ENCODE measurements at places on chromosomes 1 and 21.

DNA sequence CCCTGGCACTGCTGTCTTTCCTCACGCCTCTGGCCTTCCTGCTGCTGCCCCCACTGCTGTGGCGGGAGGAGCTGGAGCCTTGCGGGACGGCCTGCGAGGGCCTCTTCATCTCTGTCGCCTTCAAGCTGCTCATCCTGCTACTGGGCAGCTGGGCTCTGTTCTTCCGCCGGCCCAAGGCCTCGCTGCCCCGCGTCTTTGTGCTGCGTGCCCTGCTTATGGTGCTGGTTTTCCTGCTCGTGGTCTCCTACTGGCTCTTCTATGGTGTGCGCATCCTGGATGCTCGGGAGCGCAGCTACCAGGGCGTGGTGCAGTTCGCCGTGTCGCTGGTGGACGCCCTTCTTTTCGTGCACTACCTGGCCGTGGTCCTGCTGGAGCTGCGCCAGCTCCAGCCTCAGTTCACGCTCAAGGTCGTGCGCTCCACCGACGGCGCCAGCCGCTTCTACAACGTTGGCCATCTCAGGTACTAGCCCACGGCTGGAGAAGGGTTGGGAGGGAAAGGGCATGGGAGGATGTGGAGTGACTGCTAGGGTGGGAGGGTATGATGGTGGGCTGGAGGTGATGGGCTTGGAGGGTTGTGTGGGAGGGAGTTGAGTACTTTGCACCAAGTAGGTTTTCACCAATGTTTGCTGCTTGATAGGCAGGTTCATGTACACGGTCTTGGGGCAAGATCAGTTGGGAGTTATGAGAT is 18.9 kb downstream of the VANGL2 start:
- no peak for DNase-seq

DNA sequence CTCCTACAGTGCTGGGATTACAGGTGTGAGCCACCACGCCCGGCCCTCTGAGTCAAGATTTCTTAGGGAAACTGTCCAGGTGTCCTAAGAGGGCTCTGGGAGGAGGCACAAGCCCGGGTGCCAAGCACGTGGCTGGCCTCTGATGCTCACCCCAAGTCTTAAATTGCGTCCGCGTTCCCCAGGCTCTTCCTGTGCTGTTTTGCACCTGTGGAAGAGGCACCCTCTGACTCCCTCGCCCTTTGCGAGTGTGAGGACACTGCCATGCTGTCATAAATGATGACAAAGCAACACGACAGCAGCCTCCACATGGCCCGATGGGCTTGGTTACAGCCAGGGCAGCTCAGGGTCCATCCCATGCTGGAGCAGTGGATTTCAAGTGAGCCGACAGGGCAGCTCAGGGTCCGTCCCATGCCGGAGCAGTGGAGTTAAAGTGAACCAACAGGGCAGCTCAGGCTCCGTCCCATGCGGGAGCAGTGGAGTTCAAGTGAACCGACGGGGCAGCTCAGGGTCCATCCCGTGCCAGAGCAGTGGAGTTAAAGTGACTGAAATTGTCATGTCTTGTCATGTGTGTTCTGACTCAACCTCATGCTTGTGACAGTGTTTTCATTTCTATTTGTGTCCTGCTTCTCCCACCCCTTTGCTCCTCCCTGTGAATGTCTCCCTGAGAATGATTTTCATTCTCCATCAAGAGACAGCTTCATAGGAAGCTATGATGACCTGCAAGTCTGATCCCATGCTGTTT is 33.9 kb downstream of the PCNT start:
- DNase-seq: no peak

- DNase-seq: no peak
Observed at GRCh38 chr1:25134307-25134706, 98.0 kb downstream of the SYF2 start.

DNA sequence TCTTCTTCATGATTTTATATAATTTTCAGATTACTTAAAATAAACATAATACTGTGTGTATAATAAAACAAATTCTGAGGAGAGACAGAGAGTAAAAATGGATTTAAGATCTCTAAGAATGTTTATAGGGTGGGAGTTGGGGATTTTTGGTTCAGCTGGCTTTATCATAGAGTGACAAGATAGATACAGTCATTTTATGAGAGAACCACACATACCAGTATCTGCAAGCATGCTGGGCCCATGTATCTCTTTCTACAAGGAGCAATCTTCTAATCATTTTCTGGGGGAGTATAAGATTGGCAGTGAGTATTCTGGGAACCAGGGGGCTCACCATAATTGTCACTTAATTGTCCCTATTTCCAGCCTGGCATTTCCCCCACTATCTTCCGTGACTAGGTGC is 64.3 kb upstream of the DUSP10 start:
- DNase-seq: no peak

DNA sequence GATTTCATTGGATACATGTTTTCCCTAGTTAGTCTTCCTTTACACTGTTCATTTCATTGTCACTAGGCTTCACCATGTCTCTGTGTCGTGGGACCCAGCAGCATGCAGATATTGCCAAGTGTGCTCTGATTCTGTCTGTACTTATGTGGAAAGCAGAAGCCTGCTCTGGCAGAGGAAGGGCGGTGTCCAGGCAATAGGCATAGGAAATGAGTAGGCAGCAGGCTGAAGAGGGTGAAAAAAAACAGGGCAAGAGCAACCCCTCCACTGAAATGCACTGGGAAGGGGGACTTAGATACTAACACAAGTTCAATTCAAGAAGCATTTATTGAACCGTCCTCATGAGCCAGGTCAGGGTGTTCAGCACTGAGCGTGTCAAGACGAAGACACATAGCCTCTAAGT is 85.2 kb upstream of the VAV3 start:
- no peak for DNase-seq

- DNase-seq: no peak
Observed at GRCh38 chr1:21861602-21862429, 49.8 kb downstream of the LDLRAD2 start.
